ENCODE measurements at places on chromosomes 5 and 9.

- DNase-seq: no peak
Observed at GRCh38 chr5:87231037-87231808, 36.5 kb upstream of the RASA1 start.

DNA sequence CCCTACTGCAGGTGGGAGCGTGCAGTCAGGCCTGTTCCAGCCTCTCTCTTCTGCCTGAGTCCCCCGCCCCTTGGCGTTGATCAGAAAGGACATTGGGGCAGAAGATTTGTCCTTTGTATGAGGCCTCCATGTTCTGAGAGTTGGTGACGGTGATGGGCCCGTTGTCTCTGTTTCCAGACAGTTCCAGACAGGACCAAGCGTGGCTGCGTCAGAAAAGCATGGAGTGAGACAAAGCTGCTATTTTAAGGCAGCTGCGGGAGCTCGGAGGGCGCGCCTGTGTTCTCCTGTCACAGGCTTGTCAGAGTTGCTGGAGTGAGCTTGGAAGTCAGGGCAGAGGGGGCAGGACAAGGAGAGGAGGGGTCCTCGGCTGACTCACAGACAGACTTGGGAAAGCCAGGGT lies 32.1 kb upstream of the SH3PXD2B start:
- no peak for DNase-seq

- DNase-seq: no peak
Observed at GRCh38 chr5:1639757-1640156, 116.0 kb upstream of the LPCAT1 start.

DNA sequence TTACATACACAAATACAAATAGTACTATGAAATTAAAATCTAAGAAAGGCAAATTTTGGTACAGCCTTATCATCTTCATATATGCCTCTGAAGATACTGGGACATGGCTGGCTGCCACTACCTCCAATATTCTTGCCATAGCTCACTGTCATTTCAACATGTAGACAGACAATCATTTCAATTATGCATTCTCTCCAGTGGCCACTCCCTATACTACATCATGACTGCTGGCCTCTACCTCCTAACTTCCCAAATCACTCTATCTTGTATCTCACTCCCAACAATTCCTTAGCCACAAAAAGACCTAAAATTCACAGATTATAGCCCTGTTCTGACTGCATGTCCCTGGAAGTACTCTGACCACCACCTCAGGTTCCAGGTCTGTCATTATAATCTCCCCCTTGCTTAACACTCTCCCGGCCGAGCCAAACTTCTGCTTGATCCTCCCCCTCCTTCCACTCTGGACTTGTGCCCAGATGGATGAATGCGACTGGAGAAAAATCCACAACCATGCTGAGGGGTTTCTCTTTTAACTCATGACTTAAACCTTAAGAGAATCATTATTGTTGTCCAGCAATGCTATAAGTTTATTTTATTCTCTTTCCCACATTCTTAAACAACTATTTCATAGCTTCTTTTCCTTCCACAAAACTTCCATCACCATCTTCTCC lies 225.3 kb upstream of the TLE4 start:
- no peak for DNase-seq

DNA sequence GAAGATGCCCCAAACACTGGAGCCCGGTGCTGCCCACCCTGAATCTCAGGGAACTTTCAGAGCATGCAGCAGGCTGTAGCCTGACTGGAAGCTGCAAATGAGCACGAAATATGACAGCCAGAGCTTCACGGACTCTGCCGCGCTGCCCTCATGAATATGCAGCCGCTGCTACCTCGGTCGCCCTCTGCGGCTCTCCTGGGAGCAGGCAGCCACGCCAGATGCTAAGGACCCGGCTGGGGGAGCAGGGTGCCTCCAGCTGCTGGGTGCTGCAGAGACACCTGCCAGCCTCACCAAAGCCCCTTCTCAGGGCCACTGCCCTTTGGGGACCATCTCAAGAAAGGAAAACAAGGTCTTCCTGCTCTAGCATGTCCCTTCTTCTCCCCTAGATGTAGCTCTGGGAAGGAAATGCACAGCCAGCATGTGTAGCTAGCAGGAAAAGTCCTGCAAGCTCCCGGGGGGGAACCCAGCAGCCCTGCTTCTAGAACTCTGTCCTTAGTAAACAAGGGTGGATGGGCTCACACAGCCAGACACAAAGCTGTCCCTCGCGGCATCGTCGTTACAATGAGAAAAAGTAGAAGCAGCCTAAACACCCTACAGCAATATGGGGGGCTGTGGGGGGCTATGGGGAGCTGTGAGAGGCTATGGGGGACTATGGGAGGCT lies 56.8 kb upstream of the OLFM1 start:
- DNase-seq: no peak

GRCh38 chr5:135032999-135033861 lies 798 bp downstream of the PITX1 start:
- DNase-seq: no peak

DNA sequence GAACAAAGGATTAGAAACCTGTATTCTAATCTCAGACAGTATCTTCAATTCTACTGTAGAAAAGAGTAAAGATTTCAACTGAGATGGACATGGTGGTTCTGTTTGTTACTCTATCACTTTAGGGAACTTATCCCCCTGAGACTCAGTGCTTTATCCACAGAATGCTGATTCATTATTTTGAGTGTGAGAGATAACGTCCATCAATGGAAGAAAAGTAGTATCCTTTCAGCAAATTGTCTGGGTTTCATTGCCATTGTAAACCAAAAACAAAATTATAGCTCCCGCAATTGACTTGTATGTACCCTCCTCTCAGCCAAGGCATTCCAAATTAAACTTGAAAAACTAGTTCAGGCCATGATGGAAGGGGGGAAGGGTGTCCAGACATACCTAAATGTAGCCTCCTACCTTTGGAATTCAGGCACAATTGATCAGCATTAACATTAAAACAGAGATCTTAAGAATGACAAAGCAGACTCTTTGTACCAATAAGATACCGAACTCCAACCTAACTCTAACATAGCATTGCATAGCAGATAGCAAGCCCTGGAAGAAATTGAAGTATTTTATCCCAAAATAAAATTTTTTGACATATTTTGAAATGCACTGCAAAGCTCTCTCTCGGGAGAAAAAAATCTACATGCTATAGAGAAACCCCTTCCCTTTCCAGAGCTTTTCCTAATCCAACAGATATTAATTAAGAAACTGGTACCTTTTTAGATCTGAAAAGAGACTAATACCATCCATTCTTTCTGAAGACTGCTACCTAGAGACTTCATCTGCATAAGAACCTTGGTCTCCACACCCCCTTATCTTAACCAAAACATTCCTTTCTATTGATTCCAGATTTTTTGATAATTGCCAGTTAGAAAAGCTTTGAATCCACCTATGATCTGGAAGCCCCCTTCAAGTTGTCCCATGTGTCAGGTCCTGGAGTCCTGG lies 1055.7 kb downstream of the PTPRD start:
- no peak for DNase-seq

DNA sequence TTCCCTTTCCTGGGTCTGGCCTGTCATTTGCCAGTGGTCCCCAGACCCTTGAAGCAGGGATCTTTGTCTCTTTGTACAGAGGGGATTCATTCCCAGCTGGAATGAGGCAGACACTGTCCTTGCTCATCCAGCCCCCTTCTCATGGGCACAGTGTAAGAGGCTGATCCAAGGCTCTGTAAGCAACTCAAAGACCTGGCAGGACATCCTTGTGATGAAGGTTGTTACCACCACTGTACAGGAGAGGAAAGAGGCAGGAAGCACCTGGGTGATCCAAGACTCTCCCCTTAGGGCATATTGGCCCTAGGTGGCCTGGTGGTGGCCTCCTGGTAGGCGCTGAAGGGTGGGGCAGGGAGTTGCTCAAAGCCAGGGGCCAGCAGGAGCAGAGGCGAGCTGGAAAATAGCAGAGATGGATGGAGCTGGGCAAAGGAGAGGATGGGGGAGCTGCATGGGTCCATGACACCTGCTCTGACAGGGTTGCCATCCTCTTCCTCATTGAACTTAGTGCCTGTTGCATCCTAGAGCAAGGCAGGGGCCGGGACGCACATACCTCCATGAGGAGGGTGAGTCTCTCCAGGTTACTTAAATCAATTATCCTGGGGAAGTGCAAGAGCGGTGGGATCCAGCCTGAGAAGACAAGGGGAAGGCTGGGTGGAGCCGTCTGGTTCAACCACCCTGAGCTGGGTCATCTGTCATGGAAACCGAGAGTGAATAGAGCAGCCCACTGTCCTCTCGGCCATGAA lies 9.8 kb upstream of the GADD45G start:
- DNase-seq: no peak

DNA sequence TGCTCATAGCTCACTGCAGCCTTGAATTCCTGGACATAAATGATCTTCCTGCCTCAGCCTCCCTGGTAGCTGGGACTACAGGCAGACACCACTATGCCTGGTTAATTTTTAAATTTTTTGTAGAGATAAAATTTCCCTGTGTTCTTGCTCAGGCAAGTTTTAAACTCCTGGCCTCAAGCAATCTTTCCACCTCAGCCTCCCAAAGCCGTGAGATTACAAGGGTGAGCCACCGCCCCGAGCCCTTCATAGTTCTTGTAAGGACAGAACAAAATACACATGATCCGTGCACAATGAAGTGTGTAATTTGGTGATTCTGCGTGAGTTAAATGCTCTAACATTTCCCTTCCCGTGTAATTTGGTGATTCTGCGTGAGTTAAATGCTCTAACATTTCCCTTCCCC lies 27.7 kb upstream of the MYO10 start:
- DNase-seq: no peak

DNA sequence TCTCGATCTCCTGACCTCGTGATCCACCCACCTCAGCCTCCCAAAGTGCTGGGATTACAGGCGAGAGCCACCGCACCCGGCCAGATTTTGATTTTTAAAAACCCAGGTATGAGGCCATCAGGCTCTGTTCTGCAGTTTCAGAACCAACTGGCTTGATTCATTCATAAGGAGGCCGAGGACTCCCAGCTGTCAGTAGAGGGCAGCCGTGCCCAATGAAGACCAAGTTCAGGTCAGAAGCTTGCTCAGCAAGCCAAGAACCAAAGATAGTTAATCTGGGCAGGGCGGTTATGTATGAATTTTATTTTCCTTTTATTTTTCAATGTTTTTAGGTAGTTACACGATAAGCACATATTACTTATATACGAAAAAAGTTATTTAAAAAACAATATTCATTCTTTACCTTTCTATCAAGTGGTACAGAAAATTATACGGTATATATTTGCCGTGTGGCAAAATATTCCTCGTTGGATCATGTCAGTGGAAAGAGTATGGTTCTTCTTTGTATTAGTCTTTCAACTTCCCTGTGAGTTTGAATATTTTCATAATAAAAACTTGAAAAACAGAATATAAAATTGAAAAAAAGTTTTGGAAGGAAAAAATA lies 18.0 kb downstream of the MGAT1 start:
- DNase-seq: no peak

- no peak for DNase-seq
Observed at GRCh38 chr5:53313145-53313544, 167.3 kb upstream of the FST start.

DNA sequence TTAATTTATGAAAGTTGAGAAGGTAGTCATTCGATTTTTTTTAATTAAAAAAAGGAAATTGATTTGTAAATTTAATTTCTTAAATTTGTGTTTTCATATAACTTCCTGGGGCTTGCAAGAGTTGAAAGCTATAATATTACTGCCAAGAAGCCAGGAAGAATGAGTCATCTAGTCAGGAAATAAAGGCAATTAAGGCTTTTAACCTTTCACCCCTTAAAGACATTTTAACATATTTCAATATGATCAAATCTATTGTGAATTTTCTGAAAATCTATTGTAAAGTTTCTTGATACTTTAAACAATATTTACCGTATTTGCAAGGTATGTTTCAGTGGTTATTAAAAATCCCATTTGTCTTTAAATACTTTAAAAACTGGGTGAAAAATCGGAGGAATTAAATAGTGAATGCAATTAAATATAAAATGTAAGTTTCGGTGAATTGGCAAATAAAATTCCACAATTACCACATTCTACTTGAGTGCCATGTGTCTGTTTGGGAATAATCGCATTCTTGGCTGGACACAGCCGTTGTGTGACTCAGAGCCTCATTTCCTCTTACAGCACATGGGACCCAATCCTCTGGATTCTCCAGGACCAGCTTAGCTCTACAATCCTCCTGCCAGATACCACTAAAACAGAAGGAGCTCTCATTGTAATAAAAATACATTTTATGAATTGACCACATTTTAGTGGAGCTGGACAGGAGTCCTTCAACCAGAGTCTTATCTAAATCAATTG lies 310.7 kb downstream of the HCN1 start:
- no peak for DNase-seq

DNA sequence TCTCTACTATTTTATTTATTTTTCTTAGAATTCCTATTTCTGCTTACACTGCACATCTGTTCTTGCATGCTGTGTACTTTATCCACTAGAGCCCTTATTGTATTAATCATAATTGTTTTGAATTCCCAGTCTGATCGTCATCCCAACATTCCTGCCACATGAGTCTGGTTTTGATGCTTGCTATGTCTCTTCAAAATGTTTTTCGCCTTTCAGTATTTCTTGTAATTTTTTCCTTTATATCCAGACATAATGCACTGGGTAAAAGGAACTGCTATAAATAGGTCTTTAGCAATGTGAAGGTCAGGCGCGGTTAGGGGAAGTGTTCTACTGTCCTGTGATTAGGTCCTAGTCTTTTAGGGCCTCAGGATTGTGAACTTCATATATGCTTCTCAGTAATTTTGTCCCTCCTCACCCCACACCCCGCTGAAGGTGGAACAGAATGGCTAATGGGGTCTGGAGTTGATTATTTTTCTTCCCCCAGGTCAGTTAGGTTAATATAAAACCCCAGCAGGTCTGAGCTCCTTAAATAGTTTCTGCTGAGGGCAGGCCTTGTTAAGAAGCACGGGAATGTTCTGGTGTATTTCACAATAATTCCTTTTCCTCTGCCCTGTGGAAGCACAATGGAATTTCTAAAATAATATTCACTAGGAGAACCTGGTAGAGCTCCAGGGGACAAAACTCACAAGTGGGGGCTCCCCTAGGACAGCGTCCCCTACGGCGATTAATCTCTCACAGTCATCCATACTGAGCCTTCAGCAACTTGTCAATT lies 146.6 kb upstream of the TUT7 start:
- no peak for DNase-seq

- DNase-seq: no peak
Observed at GRCh38 chr5:178373711-178374110, 141.1 kb upstream of the PHYKPL start.

DNA sequence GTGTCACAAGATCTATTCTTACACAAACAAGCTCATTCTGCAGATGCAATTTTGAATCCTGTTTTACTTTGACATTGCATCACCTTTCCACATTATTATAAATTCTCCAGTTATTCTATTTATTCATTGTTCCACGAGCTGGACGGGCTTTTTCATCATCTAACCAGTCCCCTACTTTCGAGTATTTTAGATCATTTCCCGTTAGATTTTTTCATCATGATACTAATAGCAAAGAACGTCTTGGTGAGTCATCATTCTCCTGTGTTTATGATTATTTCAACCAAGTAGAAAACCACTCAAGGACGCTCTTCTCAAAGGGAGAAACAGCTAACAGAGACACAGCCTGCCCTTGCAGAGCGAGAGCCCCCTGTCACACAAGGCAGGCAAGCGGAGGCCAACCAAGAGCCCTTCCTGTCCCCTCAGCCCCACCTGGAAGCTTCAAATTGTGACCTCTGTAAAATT lies 15.1 kb downstream of the BBLN start:
- no peak for DNase-seq

All from esophagus squamous epithelium (tissue), 5 donors.